ENCODE measurements at places on chromosomes 3 and 15. TPM values are rescaled to one million over a fixed set of nuclear protein-coding genes. Genes with fewer than 3 reads are reported as not detected.

DNA sequence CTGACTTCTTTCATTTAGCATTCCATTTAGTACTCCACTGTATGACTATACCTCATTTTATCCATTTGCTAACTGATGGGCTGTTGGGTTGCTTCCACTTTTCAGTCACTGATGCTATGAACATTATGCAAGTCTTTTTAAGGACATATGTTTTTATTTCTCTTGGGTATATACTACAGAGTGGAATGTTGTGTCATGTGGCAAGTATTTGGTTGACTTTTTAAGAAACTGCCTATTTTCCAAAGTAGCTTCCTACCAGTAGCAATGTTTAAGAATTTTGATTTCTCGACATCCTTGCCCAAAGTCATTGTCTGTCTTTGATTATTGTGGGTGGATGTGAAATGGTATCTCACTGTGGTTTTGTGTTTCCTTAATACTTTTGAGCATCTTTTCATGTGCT is 110.1 kb upstream of the TPM1 start:
- H3K36me3 ChIP-seq, result no peaks in the 10 kb centered on the region
- peak; percentile 97 for DNase-seq
- H3K27me3 ChIP-seq, result no peaks in the 10 kb centered on the region
- H3K27ac ChIP-seq, result no peak overlapping the region
- no peak overlapping the region for H3K4me3 ChIP-seq
- peaks cover 19% of the 10 kb centered on the region for H3K4me1 ChIP-seq

GRCh38 chr3:119375510-119375909 is 81.3 kb downstream of the ARHGAP31 start:
- no peak overlapping the region for H3K4me3 ChIP-seq
- DNase-seq, result no peak
- no peaks in the 10 kb centered on the region for H3K27me3 ChIP-seq
- H3K4me1 ChIP-seq, result no peaks in the 10 kb centered on the region
- H3K27ac ChIP-seq, result no peak overlapping the region

- no peak for DNase-seq
- no peak overlapping the region for H3K4me3 ChIP-seq
- H3K4me1 ChIP-seq, result no peaks in the 10 kb centered on the region
- H3K27me3 ChIP-seq, result no peaks in the 10 kb centered on the region
- H3K36me3 ChIP-seq, result no peaks in the 10 kb centered on the region
Observed at GRCh38 chr3:44680921-44681455, 31.5 kb upstream of the ZNF502 start.

- no peaks in the 10 kb centered on the region for H3K36me3 ChIP-seq
- H3K4me1 ChIP-seq, result no peaks in the 10 kb centered on the region
- DNase-seq, result no peak
- H3K27ac ChIP-seq, result no peak overlapping the region
- no peaks in the 10 kb centered on the region for H3K27me3 ChIP-seq
Observed at GRCh38 chr3:87009271-87009670, 18.3 kb upstream of the VGLL3 start.

GRCh38 chr15:70435369-70435768 is 328.0 kb downstream of the UACA start:
- H3K4me3 ChIP-seq, result no peak overlapping the region
- peaks cover 13% of the 10 kb centered on the region for H3K27me3 ChIP-seq
- DNase-seq, result no peak
- H3K27ac ChIP-seq, result no peak overlapping the region

GRCh38 chr15:76904461-76905012 is 603 bp downstream of the SCAPER start:
- peak overlapping the region; percentile 70 for H3K4me3 ChIP-seq
- H3K4me1 ChIP-seq, result peaks cover 15% of the 10 kb centered on the region
- H3K36me3 ChIP-seq, result no peaks in the 10 kb centered on the region
- DNase-seq, result peak; percentile 6
- H3K27ac ChIP-seq, result peak overlapping the region; percentile 67
- H3K27me3 ChIP-seq, result no peaks in the 10 kb centered on the region

- no peaks in the 10 kb centered on the region for H3K27me3 ChIP-seq
- no peak overlapping the region for H3K27ac ChIP-seq
- no peak for DNase-seq
- H3K4me1 ChIP-seq, result peaks cover 8% of the 10 kb centered on the region
Observed at GRCh38 chr3:58258392-58259055, 20.9 kb downstream of the ABHD6 start.

GRCh38 chr15:81785181-81785580 is 260.6 kb downstream of the MEX3B start:
- H3K4me1 ChIP-seq, result no peaks in the 10 kb centered on the region
- DNase-seq, result no peak
- no peak overlapping the region for H3K27ac ChIP-seq
- H3K4me3 ChIP-seq, result no peak overlapping the region
- no peaks in the 10 kb centered on the region for H3K27me3 ChIP-seq
- no peaks in the 10 kb centered on the region for H3K36me3 ChIP-seq

ADAMTS17 gene
- total RNA-seq, result 0.17 TPM

CNTN6 gene
- total RNA-seq, result not detected

PDIA5 gene
- total RNA-seq, result 27.9 TPM
